Activated CD4-positive, alpha-beta T cell treated with anti-CD3 and anti-CD28 coated beads, Interleukin-2, amount 50 U/mL, for 24 hours (primary cell): ENCODE measurements at places on chromosomes 11 and 22.

DNA sequence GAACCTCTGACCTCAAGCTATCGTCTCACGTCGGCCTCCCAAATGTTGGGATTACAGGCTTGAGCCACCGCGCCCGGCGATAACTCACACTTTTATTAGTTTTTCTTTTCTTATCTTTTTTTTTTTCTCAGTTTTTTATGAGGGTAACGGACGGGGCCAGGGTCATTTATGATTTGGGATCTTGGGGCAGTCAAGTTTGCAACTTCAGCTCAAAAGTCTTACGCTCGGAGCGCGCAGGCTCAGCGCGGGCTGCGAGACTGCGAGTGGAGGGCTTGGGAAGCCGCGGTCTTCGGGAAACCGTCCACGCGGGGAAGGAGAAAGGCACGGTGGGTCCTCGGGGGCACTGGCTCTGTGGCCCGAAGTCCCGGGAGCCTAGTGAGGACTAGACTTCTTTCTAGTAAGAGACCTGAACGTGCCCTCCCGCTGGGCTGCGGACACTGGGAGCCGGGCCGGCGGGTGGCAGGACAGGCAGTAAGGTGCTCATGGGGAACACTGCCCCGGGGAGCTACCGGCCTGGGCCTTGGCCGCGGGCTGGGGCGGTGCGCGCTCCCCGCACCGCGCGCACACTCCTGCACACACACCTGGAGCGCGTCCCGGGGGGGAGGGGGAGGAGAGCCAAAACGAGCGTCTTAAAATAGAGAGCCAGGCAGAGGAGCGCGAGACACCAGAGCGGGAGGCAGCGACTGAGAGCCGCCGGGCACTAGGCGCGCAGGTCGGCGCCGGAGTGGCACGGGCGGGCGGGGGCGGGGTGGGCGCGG is 476 bp upstream of the BARX2 start:
- no peak for DNase-seq

- DNase-seq = no peak
These were observed 143.5 kb downstream of the MIAT start for GRCh38 chr22:26800858-26801257.

DNA sequence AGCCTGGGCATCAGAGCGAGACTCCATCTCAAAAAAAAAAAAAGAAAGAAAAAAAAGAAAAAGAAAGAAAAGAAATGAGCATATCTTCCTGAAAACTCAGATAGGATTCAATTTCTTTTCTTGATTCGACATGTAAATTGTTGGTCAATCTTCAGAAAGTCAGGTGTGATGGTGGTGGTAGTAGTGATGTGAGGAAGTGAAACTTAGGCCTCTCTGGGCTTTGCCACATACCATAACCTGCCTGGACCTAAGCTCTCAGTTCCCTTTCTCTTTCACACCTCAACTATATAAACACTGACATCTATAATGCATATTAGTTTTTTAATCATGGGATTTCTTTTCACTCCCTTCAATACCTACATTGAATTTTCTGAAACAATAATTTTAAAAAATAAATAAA is 98.0 kb upstream of the TBCEL start:
- no peak for DNase-seq

GRCh38 chr22:49521787-49522224 is 305.9 kb downstream of the BRD1 start:
- no peak for DNase-seq

GRCh38 chr11:117438371-117439000 is 110.8 kb downstream of the CEP164 start:
- no peak for DNase-seq

DNA sequence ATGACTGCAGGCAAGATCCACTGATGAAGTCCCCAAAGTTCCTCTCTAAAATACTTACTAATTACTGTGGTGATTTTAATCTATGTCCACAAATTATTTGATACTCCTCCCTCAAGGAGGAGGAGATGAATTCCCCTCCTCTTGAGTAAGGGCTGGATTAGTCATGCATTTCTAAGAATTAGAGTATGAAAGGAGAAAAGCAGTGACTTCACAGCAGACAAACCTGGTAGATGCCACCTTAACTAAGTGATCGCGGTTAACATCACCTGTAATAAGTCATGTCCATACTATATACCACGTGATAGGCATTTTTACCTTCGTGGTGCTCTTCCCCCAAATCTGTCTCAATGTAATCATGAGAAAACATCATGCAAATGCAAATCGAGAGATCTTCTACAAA is 52.0 kb upstream of the TSPAN18 start:
- no peak for DNase-seq

DNA sequence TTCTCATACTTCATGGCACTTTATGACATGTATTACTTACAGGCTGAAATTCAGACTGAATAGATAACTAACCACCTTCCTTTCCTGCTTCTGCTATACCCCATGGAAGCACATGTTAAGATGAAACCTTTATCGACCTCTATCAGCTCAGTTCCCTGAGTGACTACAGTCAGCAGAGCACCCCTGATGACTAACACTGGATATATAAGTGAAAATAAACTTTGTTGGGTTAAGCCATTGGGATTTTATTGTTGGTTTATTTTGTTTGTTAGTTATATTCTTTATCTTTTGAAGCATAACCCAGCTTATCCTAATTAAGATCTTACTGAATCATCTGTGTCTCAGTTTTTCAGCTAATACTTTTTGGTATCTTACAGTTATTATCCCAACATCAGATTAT is 23.0 kb upstream of the MAML2 start:
- no peak for DNase-seq

- no peak for DNase-seq
These were observed 531 bp upstream of the SOX6 start for GRCh38 chr11:16356761-16357393.

DNA sequence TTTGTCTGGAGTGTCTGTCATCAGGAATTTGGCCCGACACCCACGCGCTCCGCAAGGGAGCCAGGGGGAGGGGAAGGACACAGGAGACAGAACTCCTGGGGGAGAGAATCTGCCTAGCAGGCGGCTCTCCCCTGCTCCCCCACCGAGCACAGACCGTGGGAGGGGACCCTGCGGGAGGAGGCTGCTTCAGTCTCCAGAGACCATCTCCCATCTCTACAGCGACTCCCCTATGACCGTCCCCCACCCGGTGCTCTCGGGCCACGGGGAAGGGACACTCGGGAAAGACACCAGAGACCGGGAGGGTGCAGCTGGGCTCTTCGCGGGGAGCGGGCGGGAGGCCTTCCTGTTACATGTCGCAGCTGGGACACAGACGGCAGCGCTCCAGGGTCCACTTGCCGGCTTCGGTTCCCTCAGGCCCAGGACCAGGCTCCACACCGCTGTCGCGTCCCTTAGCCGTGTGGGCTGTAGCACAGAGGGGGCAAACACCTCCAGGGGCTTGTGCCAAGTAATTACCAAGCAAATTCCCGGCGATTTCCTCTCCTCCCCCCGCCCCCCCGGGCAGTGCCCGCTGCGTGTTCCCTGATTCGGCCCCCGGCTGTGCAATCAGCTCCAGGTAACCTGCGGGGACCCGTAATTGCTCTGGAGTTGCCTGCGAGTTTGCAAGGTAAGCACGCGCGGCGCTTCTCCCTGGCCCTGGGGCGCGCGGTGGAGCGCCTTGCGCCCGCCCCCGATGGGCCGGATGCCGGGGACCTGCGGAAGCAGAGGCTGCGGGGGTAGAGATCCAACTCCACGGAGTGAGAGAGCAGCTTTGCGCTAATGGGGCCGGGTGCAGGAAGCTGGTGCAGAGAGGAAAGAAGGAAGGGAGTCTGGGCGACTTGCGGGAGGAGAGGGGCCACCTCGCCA is 155.1 kb upstream of the CADM1 start:
- DNase-seq = no peak

DNA sequence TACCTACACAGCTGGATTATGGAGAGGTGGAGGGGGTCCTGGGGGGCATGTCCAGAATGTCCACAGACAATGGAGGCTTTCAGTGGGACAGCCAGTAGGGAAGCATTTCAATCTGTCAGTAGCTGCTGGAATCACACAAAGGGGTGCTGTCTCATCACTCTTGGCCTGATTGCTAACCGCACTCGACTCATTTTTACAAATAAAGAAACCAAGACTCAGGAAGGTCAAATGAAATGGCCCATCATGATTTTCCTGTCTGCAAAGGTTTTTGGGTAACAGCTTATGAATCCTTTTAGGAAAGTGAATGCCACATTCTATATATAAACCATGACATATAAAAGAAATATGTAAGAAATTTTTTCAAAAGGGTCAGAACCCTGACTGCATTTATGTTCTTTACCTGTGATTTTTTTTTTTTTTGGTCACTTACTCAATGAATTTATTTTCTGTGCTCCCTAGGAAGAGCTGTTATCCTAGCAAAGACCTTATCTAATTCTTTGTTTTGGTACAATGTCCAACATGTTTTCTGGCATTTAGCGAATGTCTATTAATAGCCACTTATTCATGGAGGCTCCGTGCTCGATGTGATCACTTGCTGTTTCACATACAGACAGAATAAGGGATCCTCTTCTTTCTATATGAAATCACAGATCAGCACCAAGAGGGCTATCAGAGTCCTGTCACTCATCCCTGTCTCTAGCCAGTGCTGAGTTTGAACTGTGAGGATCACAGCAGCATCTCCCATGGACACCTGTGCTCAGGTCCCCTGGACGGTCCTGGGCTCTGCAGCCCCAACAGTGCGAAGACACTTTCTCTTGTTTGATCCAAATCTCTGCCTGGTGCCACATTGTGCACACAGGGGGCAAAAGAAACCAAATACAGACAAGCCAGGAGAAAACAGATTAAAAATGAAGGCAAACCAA is 979.7 kb downstream of the NTM start:
- DNase-seq = no peak

DNA sequence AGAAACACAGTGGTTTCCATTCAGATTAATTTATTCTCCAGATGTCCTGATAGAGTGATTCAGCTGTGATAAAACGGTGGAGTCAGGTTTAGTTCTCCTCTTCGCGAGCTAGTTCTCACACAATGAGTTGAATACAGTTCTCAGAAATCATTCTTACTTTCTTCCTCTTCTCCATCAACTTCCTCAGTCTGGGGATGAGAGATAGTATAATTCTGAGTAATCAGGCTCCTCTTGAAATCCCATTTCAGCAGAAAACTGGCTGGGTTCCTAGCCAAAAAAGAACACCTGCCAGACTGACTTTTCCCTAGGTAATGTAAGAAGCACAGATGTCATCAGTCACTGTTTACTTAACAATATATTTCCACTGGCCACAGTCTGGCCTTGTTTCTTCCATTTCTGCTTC is 76.7 kb downstream of the SVIP start:
- DNase-seq = no peak

- DNase-seq = peak; percentile 29
These were observed 375 bp downstream of the SLC25A1 start for GRCh38 chr22:19178065-19178656.

DNA sequence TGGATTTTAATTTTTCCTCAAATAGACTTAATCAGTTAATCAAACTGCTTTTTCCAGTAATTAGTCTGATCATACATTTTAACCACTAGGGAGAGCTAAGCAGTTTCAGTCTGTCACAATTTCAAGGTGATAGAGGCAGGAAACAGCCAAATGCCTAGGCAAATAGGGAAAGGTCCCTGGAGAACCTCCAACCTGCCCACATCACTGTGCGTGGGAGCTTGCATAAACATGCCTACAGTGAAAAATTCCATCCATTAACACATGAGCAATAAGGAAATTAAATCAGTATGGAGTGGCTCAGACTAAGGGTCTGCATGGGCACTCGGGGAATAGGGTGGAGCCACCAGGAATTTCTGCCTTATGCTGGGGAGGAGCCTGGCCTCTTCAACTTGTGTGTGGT is 74.6 kb downstream of the AASDHPPT start:
- DNase-seq = no peak

DNA sequence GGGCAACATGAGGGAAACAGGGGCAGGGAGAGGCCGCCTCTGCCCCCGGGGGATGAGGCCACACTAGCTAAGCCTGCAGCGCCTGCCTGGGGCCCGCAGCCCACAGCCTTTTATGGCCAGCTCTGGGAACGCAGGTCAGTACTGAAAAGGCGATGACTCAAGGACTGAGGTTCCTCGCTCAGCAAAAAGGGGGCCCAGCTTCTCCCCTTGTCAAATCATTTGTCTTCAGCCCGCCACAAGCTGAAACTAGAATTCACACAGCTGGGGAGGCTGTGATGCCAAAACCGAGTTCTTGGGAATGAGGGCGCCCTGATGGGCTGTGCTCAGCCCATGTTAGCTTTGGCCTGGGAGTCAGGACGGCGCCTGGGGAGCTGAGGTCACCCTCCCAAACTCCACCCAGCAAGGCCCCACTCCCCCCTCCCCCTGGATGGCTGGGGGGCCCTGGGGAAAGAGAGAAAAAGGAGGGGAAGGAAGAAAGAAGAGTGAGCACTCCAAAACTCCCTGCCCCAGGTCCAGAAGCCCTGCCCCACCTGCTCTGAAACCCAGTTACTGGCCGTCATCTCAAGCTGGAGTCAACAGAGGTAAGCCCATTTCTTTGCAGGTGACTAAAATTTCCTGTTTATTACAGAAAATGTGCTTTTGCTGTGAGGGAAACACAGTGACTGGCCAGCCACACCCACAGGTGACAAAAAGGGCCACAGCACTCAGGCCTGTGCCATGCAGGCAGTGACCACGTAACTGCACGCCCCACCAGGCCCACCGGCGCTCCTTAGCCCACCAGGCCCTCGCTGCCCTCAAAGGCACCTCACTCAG is 13.7 kb downstream of the EHD1 start:
- no peak for DNase-seq

GRCh38 chr11:27022659-27023251 is 17.9 kb upstream of the BBOX1 start:
- DNase-seq = no peak

GRCh38 chr11:87265132-87265531 is 227.4 kb downstream of the TMEM135 start:
- no peak for DNase-seq

- DNase-seq = no peak
These were observed 1.4 kb downstream of the ARFGAP3 start for GRCh38 chr22:42855721-42856120.

GRCh38 chr11:134228625-134229024 is 4.2 kb downstream of the VPS26B start:
- no peak for DNase-seq

- DNase-seq = no peak
These were observed 58.9 kb downstream of the CDKN1C start for GRCh38 chr11:2826679-2827056.

DNA sequence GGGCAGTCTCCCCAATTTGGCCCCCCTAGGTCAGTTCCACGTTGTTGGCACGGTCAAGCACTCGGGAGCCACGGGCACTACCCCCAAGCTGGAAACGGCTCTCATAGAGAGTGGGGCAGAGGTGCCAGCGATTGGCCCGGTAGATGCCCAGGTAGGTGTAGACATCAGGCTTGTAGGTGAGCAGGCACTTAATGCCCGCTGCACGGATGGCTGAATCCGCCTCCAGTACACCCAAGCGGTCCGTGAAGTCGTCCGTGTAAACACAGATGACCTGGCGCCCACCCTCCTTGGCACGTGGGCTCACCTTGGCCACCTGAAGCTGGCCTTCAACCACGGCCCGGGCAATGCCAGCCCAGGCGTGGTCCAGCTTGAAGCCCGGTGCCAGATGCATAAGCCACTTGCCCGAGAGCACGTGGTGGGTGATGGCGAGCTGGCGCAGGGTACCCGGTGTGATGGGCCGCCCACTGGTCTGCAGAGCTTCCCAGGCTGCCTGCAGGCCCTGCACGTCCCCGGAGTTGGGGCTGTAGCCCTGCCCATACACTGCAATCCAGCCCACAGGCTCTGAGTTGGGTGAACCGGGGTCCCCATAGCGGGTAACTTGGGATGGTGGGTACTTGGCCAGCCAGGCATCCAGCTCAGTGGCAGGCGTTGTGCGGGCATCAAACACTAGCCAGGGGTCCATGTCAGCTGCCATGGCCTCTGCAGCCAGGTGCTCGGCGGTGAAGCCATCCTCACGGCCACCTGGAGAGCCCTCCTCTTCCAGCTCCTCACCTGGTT is 1.2 kb downstream of the C11orf68 start:
- DNase-seq = no peak

GRCh38 chr11:2923446-2924375 is 5.5 kb downstream of the PHLDA2 start:
- DNase-seq = no peak
